ENCODE measurements at places on chromosomes 4 and X.

DNA sequence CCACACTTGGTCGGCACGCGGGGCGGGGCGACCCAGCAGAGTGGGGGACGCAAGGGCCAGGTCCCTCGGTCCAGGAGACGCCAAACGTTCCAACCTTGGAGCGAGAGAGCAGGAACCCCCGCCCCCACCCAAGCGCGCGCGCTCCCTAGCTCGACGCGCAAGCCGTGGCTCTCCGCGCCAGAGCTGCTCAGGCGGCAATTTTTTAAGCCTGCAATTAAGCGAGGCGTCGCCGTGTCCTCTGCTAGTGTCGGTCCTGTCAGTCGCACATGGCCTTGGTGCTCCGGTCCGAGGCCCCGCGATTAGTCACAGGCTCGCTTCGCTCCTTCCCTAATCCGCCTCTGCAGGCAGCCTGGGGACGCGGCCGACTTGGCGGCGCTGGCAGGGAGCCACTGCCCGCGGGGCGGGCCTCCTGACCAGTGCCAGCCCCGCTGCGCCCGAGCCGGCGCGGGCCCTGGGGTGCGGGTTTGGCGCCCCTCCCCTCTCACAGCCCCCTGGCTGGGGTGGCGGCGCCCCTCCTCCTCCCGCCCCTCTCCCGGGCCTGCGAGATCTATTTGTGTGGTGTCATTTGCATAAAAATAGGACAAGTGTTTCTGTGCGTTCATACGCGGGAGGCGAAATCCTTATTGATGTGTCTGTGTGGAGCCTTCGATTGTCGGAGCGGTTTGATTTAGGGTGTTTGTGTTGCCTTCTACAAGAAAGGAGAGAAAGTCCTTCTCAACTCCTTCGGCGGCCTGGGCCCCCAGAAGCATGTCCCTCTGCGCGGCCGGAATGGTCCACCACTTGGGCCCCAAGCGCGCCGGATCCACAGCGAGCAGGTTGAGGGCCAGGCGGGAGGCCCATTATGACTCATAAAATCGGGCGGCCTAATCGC, 9.8 kb upstream of the BCOR start:
- peak; percentile 43 for DNase-seq

DNA sequence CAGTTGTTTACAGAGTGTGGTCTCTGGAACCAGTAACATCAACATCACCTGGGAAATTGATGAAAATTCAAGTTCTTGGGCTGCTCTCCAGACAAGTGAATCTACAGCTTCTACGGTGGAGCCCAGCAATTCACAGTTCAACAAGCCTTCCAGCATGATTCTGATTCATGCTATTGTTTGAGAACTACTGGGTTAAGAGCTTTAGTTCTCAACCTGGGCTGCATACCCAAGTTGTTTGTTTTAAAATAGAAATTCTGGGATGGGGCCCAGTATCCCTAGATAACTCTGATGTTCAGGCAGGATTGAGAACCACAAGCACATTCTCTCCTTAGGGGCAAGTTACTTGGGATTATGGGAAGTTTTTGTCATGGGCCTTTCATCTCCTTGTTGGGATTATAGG, 37.9 kb upstream of the PGK1 start:
- DNase-seq, result no peak

- DNase-seq, result peak; percentile 16
Measured at GRCh38 chrX:111447298-111447697, 35.3 kb upstream of the DCX start.

DNA sequence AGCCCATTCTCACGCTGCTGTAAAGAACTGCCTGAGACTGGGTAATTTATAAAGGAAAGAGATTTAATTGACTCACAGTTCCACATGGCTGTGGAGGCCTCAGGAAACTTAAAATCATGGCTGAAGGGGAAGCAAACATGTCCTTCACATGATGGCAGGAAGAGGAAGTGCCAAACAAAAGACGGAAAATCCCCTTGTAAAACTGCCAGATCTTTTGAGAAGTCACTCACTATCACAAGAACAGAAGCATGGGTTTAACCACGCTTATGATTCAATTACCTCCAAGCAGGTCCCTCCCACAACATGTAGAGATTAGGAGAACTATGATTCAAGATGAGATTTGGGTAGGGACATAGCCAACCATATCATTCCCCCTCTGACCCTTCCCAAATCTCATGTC, 335.5 kb downstream of the IL15 start:
- no peak for DNase-seq

- no peak for DNase-seq
Measured at GRCh38 chr4:159071969-159072765, 30.7 kb upstream of the RAPGEF2 start.

DNA sequence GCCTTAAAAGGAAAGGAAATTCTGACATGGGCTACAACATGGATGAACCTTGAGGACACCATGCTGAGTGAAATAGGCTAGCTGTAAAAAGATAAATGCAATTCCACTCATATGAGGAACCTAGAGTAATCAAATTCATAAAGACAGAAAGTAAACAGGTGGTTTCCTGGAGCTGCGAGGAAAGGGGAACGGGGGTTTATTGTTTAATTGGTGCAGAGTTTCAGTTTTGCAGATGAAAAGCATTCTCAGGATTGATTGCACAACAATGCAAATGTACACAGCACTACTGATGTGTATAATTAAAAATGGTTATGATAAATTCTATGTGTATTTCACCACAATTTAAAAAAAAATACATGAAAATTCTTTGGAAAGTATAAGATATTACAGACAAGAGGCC, 24.0 kb downstream of the PLRG1 start:
- no peak for DNase-seq

DNA sequence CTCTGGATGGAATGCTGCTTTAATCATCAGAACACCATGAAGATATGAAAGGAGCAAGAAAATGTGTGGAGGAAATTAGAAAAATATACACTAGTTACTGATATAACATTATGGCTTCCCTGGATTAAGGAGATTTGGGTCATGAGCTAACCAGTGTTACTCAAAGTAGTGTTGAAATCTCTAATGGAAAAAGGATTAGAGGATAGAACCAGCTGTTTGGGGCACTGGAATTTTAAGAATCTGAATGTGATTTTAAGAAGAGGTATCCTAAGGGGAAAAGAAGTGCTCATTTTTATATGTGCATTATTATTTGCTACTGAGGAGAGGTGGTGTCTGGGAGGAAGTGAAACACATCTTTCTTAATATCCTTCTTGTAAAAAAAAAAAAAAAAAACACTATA, 164.1 kb upstream of the PPARGC1A start:
- DNase-seq, result no peak

DNA sequence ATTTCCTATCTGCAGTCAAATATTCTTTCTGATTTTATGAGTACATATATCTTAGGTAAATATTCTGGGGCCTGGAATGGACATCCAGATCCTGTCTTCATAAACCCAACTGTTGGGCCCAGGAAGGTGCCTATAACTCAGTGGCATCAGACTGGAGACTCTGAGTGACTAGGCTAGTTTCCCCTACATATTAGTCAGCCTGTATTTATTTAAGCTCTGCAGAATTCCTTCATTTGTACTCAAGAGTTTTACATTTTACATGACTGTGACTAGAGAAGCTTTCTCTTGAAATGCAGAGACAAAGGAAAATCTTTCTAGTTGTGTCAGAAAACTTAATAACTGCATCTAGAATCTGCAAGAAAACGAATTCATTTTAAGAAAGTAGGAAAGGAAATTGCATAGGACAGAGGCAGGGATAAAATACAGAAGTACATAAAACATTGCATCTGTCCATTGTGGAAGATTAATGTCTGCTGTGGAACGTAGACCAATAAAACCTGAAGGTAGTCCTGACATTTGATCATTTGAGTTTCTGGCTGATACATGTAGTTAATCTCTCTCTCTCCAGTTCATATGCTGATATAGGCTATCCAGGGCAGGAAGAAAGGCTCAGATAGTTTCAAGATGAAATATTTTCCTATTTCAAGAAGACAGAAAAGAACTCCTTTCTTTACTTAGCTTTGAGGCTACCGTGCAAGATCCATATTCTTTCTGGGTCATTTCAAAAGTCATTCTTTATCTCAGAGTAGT, 78.2 kb downstream of the OPHN1 start:
- DNase-seq, result no peak

DNA sequence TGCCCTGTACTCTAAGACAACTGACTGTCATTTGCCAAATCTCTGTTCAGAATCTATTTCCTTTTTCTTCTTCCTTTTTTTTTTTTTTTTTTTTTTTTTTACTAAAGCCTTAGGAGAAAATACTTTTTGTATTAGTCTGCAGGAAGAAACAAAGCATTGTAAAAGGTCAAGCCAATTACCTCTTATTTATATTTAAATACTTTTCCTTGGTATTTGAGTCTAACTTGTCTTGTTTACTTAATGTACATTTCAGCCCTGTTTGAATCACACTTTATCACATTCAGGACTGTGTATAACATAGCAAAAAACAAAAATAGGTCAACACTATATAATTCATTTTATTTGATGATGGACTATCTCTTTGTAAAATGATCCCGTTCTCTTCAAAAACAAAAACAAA, 262.2 kb downstream of the RPA4 start:
- no peak for DNase-seq

DNA sequence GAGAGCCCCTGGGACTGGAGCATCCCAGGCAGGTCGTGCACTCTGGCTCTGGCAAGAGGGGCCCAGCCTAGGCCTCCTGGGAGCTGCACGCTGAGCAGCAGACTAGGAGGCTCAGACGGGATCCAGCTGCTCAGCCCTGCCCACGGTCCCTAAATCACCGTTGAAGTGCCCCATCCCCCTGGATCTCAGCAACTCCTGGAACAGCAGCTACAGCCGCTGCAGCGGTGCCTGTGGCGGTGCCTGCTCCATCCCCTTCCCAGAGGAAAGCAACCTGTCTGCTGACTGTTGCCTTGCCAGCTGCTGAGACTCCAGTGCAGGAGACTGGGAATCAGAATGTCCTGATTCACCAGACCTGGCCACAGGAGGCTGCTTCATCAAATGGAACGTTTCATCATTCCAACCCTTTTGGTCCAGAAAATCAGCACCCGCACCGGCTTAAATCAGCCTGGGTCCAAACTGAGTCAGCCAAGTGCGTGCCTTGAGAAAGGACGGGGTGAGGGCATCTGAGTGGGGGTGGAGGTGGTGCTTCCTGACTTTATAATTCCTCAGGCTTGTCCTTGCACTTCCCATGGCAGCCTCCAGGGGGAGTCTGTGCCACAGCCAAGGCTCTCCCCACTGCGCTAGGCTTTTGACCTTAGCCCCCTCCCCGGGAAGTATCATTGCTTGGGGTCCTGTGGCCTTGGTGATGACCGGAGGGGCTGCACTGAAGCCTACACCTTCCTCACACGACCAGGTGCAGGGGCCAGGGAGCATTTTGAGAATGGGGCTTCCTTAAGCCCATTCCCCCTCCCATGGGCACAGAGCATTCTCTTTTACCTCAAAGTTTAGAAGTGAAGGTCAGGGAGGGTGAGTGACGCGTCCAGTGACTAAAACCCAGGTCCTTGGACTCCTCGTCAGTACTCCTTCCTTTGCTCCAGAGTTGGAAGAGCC, 6.5 kb downstream of the ZNF185 start:
- DNase-seq, result peak; percentile 44

GRCh38 chr4:60805500-60806313, 394.4 kb upstream of the ADGRL3 start:
- DNase-seq, result no peak

DNA sequence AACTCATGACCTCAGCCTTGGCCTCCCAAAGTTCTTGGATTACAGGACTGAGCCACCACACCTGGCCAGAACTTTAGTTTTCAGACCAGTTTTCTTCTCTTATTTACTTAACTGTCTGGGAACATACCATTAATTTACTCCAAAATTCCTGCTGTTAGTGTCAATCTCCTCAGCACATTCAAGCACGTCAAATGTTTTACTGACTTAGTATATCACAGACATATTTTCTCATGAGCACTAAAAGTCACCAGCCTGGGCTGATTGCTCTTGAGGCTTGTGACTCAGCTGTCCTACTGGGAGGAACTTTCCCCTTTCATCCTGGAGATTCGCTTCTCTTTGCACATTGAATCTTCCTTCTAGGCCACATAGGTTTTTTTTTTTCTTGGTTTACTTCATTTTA, 109.6 kb downstream of the PCDH18 start:
- DNase-seq, result no peak

DNA sequence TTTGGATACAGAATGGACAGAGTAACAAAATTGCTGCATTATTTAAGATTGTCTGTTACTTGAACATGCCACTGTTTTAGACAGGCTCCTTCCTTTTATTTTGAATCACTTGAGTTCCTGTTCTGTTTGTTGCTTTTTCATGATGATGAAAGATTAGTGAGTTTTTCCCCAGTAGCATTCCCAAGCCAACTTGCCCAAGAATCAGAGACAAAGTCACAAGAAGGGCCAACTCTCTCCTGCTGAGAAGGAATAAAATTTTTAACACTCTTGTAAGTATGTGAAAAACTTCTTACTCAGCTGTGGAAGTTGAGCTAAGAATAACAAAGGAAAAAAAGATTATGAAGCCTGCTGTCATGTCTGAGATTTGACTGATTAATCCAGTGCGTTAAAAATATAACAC, 104.2 kb downstream of the KLHL8 start:
- no peak for DNase-seq
